ENCODE measurements at places on chromosomes 5 and 9. TPM values are rescaled to one million over a fixed set of nuclear protein-coding genes. Genes with fewer than 3 reads are reported as not detected.

Gene FBXL7
- total RNA-seq = 23.9 TPM

Gene SH2D3C
- 43.5 TPM for total RNA-seq

Gene PLAC8L1
- total RNA-seq = not detected

Gene APBA1
- 33.0 TPM for total RNA-seq

Gene C9orf78
- 41.1 TPM for total RNA-seq

Gene SHISAL2B
- total RNA-seq = not detected

Gene FRMD3
- 2.2 TPM for total RNA-seq

Gene RANBP17
- total RNA-seq = 5.5 TPM

Gene PDLIM4
- total RNA-seq = 15.7 TPM

Gene GLIPR2
- total RNA-seq = 44.4 TPM

Gene ANKRD34B
- not detected for total RNA-seq

Gene PCDHB16
- total RNA-seq = 0.63 TPM
